GM23248 (cell line): ENCODE measurements at places on chromosomes 11 and 22. TPM values are rescaled to one million over a fixed set of nuclear protein-coding genes. Genes with fewer than 3 reads are reported as not detected.

Gene TNNT3
- total RNA-seq, result not detected in 2 replicates

GRCh38 chr11:124467381-124467927, 22.0 kb upstream of the OR8B8 start:
- DNase-seq, result no peak

- peak; percentile 66 for DNase-seq
Observed at GRCh38 chr11:126561327-126561893, 205.9 kb downstream of the ST3GAL4 start.

DNA sequence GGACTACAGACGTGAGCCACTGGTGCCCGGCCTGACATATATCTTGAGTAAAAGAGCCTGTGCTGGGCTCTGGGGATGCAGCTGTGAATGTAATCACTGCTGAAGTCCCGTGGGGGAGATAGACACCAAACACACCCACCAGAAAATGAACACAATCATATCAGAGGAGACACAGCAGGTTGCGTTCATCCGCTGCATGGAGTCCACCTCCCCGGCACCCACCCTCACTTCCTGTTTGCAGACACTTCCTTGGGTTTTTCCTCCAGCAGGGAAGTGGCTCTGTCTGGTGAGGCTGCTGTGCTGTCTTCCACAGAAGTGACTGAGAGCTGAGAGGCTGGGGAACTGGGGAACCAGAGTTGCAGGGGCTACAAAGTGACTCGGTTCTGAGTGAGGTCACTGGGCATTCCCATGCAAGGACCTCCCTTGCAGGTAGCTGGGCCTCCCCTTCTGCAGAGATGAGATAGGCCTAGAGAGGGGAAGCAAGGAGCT, 7.2 kb downstream of the MICALL1 start:
- no peak for DNase-seq

- no peak for DNase-seq
Observed at GRCh38 chr22:25051983-25052710, 99.6 kb downstream of the KIAA1671 start.

DNA sequence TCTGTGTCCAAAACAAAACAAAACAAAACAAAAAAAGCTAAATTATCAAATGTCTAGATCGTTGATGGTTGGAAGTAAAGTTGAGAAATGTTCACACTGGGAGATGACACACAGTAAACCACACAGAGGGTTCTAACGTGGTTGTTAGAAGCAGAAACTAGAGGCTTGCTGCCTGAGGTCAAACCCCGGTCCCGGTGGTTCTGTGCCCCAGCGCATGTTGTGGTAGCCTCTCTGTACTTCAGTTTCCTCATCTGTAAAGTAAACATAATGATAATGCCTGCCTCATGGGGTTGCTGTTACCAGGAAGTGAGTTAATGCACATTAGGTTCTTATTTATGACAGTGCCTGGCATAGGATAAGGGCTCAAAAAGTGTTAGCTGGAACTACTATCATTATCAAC, 33.4 kb downstream of the PPARA start:
- no peak for DNase-seq
